ENCODE measurements at places on chromosomes 5 and 9. TPM values are rescaled to one million over a fixed set of nuclear protein-coding genes. Genes with fewer than 3 reads are reported as not detected.

TMOD1 gene
- total RNA-seq: 1.5 TPM

BTNL3 gene
- total RNA-seq: not detected

ANKRD55 gene
- not detected for total RNA-seq

TIGD6 gene
- 3.1 TPM for total RNA-seq

SYNPO gene
- not detected for total RNA-seq

DNA sequence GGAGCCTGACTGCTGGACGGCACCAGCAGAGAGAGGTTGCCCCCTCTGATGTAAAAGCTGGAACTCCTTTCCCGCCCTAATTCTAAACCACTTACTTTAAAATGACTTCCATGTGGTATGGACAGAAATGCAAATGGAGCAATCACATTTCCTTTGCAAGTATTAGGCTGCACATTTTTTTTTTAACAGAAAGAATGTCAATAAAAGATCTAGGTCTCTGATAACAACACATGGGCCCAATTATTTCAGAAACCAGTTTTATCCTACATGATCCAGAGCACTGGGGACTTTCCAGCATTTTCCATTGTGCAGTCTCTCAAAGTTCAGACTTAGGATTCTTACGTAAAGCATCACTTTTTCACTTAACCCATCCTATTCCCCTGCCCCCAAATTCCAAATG lies 203.7 kb downstream of the NXNL2 start:
- no peak overlapping the region for H3K27ac ChIP-seq
- no peaks in the 10 kb centered on the region for H3K27me3 ChIP-seq
- H3K4me1 ChIP-seq: no peaks in the 10 kb centered on the region

DNA sequence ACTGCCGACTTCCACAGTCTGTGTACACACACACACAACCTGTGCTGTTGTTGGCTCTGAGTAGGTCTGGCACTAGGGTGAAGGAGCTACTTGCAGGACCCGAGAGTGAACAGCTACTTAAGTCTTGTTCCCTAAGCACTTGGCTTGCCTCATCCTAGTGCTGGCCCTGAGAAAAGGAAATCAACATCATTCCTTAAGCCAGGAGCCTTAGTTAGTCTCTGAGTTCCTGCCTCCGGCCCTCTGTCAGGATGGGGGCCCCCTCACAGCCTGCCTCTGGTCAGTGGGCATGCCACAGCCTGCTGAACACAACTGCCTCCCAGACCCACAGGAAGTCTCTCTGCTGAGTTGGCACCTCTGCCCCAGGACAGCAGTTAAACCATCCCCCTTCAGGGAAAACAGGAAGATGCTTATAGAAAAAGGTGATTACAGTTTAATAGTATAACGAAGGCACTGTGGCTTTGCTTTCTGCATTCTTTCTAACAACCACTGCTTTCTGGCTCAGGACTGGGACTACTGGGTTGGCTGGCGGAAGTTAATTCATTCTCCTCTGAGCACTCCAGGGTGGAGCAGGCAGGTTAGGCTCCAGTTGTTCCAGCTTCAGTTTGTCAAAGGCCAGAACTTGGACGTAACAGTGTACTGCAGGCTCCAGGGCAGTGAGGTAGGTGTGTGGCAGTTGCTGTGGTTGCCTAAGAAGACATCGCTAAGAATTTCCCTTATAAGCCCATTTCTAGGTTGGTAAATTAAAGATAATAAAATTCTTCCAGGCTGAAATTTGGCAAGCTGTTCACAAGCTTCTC lies 2.8 kb downstream of the MAMDC2 start:
- no peak overlapping the region for H3K27ac ChIP-seq
- DNase-seq: no peak
- no peak overlapping the region for H3K4me3 ChIP-seq
- H3K36me3 ChIP-seq: no peaks in the 10 kb centered on the region

DNA sequence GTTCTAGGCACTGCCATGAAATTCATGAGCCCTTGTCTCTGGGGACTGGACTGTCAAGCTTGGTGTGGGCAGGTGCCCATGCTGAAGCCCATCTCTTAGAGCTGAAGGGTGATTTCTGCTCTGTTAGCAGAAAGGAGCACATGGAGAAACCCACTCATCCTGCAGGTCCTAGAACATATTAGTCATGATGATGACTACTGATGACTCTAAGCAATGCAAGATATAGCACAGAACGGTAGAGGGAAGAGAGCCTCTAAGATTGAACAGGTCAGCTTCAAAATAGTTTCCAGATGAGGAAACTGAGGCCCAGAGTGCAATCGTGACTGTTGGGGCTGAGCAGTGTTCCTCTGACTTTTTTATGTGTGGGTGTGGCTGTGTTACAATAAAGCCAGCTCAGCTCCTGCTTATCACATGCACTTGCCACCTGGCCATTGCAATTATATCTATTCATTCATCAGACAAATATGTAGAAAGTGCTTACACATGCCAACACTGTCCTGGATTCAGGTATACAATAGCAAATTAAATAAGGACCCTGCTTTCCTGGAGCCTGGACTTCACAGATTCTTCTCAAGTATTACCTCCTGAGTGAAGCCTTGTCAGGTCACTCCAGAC lies 140.2 kb upstream of the BRINP1 start:
- H3K36me3 ChIP-seq: no peaks in the 10 kb centered on the region
- no peak overlapping the region for H3K27ac ChIP-seq
- no peak for DNase-seq
- no peaks in the 10 kb centered on the region for H3K27me3 ChIP-seq

- peaks cover 4% of the 10 kb centered on the region for H3K36me3 ChIP-seq
- no peak overlapping the region for H3K4me3 ChIP-seq
- no peak for DNase-seq
- no peak overlapping the region for H3K27ac ChIP-seq
These were observed 47.2 kb upstream of the LPCAT1 start for GRCh38 chr5:1570975-1571374.

GRCh38 chr5:59066367-59067163 lies 483.7 kb downstream of the RAB3C start:
- no peaks in the 10 kb centered on the region for H3K36me3 ChIP-seq
- DNase-seq: no peak
- no peak overlapping the region for H3K4me3 ChIP-seq
- no peaks in the 10 kb centered on the region for H3K4me1 ChIP-seq

GRCh38 chr9:86943201-86944113 lies 3.8 kb downstream of the GAS1 start:
- peaks cover 9% of the 10 kb centered on the region for H3K4me1 ChIP-seq
- H3K36me3 ChIP-seq: no peaks in the 10 kb centered on the region
- DNase-seq: no peak
- H3K27ac ChIP-seq: no peak overlapping the region

- H3K27ac ChIP-seq: no peak overlapping the region
- no peak overlapping the region for H3K4me3 ChIP-seq
- no peaks in the 10 kb centered on the region for H3K27me3 ChIP-seq
These were observed 68.2 kb upstream of the CKMT2 start for GRCh38 chr5:81164936-81165335.
